ENCODE measurements at places on chromosomes 12 and 14.

GRCh38 chr14:101315802-101316296 is 245.4 kb upstream of the DIO3 start:
- DNase-seq, result no peak

GRCh38 chr12:124722878-124723277 is 140.8 kb downstream of the SCARB1 start:
- no peak for DNase-seq

GRCh38 chr14:95328729-95329503 is 9.2 kb upstream of the CLMN start:
- no peak for DNase-seq

- DNase-seq, result no peak
Observed at GRCh38 chr12:100820314-100820713, 25.7 kb downstream of the ANO4 start.
